ENCODE measurements at places on chromosomes 2 and 18.

DNA sequence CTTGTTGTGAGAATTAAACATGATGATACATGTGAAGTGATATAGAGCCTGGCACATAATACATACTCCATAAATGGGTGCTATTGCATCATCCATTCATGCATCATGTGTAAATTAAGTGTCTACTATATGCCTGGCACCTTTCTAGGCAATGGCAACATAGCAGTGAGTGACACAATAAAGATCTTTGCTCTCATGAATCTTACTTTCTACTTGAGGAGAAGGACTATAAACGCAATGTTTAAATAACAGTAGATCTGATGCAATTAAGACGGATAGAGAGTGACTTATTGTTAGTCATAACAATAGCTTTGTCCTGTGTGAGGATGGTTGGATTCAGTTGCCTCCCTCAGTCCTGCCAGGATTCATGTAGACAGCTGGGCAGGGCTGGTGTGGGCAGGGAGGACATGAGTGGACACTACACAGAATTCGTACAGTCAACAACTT, 88.4 kb upstream of the NPAS2 start:
- DNase-seq = no peak

DNA sequence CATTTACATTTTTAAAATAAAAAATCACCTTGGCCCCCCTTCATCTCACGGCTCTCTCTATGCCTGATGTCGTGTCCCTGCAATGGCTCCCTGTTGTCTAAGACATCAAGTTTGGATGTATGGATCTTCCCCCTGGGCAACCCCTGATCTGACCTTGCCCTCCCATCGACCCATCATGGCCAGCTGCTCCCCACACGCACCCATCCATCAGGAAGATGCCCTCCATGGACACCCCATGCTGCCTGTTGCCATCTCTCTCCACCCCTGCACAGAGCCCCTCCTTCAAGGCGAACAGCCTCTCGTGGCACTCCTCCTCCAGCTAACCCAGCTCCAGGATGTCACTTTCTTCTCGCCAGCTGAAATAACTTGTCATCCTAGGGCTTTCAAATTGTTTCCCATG, 59.5 kb downstream of the DPYSL5 start:
- DNase-seq = no peak

- no peak for DNase-seq
Observed at GRCh38 chr2:105748566-105748965, 3.9 kb downstream of the NCK2 start.

DNA sequence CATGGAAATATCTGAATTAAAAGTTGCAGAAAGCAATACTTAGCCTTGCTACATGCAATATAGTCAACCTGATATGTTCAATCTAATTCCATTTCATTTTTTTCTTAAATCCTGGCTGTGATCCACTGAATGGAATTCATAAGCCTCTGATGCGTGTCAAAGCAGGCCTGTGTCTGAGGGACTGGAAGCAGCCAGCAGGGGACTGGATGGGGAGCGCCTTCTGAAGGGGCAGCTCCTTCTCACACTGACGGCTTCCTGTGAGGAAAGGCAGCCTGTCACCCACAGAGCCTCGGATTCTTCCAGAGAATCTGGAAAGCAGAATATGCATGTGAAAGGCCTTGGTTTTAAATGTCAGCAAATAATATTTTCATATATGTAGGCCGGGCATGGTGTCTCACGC, 73.5 kb downstream of the KCNF1 start:
- DNase-seq = no peak

DNA sequence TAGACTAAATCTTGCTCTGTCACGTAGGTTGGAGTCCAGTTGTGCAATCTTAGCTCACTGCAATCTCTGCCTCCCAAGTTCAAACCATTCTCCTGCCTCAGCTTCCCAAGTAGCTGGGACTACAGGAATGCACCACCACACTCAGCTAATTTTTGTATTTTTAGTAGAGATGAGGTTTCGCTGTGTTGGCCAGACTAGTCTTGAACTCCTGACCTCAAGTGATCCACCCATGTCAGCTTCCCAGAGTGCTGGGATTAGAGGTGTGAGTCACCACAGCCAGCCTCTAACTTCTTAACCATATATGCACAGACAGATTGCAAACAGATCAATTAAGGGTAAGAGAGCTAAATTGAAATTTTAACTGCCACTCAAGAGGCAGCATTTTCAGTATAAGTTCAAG, 22.1 kb upstream of the CNGA3 start:
- no peak for DNase-seq

DNA sequence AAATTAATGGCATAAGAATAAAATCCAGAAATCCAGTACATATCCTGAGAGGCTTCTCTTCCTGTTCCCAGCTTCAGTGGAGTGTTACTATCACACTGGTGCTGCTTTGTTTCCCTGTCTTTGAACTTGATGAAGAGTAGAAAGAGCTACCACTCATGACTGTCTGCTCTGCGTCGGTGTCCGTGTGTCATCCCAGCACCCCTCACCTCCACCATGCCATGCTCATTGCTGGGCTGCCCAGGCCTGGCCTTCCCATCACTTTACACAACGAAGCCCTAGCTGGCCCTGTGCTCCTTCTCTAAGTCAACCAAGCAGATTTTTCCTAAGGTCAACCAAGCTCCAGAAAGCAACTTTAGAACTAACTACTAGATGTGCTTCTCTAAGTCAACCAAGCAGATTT, 215.4 kb downstream of the DOK6 start:
- DNase-seq = no peak

GRCh38 chr2:119723186-119723585, 36.5 kb upstream of the PTPN4 start:
- DNase-seq = no peak

DNA sequence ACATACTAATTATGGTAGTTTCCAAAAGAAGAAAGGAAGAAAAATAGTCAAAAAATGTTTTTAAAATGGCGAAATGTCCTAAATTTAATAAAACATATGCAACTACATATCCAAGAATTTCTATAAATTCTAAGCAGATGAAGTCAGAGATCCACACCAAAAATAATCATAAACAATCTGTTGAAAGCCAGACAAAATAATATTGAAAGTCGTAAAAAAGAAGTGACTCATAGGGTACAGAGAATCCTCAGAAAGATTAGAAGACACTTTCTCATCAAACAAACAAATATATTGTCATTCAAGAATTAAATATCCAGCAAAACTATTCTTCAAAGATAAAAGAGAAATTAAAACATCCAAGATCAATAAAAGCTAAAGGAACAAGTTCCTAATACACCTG, 281.4 kb upstream of the ZNF804A start:
- DNase-seq = no peak

GRCh38 chr2:102106133-102106556, 36.4 kb upstream of the IL1R1 start:
- DNase-seq = no peak

DNA sequence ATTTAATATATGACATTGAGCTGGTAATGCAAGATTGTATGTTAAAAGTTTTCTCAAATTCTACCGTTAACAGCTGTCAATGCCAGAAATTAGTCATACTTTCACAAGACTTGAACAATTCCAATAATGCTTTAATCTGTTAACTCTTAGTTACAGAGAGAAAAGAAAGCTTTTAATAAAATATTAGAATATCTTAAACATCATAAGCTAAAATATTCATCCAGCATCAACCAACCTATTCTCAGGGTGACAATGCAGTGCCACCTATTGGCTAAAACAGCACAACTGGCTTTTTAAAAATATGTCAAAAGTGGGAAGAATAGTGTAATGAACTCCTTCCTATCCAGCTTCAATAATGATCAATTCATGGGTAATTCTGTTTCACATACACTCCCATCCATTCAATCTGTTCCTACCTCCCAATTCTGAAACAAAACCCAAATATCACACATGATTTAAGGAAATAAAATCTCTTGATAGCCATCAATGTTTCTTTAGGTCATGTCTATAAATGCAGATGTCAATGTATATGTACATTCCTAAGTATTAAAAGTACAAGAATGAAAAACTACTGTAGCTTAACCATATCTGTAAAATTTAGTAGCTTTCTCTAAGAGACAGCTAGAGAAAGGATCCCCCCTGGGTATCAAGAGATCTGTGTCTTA, 79.8 kb upstream of the CCDC141 start:
- no peak for DNase-seq

Data from stimulated activated CD4-positive, alpha-beta T cell treated with anti-CD3 and anti-CD28 coated beads, Interleukin-4, amount 100 ng/mL, for 4 hours (primary cell).